Neuronal stem cell (in vitro differentiated cells): ENCODE measurements at places on chromosomes 2 and 18.

DNA sequence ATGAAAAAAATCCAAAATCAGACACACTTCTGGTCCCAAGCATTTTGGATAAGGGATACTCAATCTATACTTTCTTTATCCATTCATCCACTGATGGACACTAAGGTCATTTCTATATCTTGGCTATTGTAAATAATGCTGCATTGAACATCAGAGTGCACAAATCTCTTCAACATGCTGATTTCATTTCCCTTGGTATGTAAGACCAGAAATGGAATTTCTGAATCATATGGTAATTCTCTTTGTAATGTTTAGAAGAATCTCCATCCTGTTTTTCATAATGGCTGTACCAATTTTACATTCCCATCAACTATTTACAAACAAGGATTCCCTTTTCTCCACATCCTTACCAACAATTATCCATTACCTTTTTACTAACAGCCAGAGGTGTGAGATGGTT lies 33.7 kb upstream of the MCM6 start:
- DNase-seq: no peak

- DNase-seq: no peak
Observed at GRCh38 chr2:63738019-63738418, 103.7 kb upstream of the UGP2 start.

GRCh38 chr2:31937741-31938140 lies 73.1 kb downstream of the MEMO1 start:
- DNase-seq: no peak

DNA sequence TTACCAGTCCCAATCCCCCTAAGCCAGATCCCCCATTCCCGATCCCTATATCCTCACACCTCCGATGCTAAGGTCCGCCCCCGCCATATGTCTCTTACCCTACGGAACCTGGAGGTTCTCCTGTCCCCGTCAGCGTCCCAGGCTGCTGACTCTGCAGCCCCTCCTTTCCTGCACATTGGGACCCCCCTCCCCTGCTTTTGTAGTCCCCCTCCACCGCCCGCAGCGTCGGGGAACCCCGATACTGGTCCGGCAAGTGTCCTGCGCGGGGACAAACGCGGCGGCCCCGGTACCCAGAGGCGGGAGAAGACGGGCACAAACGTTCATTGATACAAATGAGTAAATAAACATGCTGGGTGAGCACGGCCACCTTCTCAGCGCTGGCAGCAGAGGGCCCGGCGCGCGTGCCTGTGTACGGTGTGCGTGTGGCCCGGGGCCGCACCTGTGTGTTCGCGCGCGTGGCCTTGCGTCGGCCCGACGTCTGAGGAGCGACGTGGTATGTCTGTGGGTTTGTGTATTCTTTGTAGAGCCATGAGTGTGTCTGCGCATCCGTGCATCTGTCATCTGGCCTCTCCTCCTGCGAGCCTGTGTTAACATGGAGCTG lies 2.0 kb upstream of the CYP26B1 start:
- DNase-seq: no peak

DNA sequence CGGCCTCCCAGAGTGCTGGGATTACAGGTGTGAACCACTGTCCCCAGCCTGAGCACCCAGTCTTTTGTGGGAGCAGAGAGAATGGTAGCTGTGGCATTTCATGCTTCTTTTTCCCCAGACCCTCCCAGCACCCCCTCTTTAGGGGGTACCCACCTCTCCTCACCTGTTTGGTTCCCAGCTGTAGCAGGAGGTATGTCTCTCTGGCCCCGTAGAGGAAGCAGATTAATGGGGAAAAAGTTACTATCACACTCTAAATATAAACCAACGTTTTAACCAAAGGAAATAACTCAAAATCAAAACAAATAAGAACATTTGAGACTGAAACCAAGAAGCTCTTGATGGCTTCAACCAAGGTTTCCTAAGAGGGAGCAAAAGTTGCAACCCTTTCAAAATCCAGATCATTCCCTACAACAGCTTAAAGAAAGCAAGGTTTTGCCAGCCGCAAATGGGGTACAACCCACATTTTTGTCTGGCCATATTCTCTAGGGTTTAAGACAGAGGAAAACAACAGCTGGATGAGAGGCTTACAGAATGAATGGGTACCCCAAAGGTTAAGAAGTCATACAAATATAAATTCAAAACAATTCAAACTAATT lies 8.0 kb downstream of the RNF125 start:
- DNase-seq: no peak

DNA sequence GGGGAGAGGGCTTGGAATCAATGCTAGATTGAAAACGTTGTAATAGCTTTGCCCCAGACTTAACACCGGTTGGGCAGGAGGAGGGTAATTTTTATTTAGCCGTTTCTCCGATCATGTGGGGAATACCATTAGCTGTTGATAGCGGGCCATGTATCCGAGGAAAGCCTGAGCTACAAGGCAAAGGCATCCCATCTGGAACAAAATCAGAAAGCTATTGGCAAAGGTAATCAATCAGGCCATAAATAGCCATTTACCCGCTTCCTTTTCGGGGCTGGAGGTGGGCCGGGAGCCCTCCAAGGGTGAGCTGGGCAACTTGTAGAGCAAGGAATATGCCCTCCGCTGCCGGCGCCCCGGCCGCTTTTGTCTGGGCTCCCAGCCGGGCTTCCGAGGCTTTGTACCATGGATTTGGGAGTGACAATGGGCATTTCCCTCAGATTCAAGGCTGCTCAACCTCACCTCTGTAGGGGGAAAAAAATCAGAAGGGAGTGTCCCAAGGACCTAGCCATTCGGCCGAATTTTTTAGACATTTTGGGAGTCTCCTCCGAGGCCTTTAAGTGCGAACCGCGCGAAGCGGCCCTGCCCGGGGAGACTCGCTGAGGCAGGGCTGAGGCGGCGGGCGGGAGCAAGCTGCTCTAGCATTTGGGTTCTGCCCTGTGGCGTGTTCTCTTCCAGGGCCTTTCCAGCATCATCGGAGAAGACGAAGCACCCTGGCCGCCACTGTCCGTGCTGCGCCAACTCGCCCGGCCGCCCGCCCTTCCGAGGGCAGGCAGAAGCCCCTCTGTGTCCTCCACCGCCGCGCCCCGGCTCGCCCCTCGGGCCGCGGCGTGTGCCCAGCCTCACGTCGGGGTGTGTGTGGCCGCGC lies 1.1 kb upstream of the HOXD9 start:
- no peak for DNase-seq

DNA sequence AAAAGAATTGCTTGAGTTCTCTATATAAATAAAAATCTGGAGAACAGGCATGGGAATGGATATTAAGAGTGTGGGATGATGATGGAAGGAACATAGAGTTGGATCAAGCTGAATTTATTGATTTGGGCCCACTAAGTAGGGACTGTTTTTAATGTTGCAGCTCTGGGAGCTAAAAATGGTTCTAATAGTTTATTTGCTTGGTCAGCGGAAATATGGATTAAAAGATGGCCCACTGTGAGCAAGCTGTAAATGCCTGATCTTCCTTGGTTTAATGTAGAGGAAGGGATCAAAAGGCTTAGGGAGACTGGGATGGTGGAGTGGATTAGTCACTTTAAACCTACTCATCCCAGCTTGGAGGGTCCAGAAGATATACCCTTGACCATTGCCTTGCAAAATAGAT lies 429.4 kb upstream of the NXPH2 start:
- no peak for DNase-seq

DNA sequence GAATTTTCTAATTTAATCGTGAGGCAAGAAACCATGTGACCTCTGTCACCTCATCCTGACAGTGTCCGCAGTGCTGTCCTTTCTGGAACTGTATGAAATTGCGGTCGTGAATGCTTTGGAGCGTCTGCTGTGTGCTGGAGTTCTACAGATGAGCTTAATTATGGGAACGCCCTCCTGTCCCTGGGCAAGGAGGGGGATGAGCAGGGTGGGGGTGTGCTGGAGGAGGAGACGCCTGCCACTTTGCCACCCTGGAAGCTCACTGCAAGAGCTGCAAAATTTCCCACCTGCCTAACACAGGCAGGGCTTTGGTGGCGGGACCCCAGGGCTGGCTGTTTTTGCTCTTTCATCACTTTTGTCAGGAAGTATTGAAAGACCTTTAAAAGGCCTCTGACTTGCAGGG lies 6.5 kb downstream of the LPIN1 start:
- no peak for DNase-seq

DNA sequence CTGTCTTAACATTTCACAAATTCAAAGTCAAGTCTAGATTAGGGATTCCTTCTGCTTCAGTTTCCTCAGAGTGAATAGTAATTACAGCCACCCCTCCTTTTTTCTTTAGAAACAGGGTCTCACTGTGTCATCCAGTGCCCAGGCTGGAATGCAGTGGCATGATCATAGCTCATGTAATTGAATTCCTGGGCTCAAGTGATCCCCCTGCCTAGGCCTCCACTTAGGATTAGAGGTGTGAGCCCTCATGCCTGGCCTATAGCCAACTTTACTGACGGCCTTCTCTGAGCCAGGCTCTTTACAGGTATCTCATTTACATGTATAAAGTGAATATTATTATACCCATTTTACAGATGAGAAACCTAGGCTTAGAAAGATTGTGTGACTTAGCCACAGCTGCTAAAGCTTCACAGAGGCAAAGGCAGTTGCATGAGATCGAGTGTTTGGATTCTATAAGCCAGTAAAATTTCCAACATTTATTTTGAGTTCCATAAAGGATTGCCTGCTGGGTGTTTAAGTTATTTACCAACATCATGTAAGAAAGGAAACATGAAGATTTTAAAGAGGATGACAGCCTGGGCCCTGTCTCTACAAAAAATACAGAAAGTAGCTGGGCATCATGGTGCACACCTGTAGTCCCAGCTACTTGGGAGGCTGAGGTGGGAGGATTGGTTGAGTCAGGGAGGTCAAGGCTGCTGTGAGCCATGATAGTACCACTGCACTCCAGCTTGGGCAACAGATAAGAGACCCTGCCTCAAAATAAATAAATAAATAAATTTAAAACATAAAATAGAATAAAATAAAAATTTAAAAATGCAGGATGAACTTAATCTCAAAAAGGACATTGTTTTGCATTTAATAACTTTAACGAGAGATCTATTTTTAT lies 1.8 kb downstream of the ENOSF1 start:
- no peak for DNase-seq

DNA sequence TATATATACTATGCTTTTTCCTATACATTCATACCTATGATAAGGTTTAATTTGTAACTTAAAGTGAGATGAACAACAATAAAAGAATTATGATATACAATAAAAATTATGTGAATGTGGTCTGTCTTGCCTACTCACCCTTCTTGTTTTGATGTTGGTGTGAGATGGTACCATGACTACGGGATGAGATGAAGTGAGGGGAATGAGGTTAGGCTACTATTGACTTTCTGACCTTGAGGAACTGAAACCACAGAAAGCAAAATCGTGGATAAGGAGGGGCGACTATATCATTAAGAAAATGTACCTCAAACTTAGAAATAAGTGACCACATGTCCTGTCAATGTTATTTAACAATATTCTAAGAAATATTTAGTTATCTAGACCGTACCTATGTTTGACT lies 103.9 kb upstream of the PPP1CB start:
- no peak for DNase-seq

DNA sequence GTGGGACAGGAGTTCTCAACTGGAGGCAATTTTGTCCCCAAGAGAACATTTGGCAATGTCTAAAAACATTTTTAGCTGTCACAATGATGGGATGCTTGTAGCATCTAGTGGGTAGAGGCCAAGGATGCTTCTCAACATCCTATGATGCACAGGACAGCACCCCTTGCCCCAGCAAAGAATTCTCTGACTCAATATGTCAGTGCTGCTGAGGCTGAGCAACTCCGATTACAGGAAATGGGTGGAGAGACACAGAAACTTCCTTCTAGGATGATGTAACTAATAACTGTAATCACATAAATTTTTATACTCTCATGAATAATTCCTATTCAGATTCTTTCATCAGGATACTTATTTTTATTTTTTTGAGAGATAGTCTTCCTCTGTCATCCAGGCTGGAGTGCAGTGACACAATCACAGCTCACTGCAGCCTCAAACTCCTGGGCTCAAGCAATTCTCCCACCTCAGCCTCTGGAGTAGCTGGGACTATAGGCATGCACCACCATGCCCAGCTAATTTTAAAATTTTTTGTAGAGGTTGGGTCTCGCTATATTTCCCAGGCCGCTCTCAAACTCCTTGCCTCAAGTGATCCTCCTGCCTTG lies 120.3 kb upstream of the ACAA2 start:
- no peak for DNase-seq

DNA sequence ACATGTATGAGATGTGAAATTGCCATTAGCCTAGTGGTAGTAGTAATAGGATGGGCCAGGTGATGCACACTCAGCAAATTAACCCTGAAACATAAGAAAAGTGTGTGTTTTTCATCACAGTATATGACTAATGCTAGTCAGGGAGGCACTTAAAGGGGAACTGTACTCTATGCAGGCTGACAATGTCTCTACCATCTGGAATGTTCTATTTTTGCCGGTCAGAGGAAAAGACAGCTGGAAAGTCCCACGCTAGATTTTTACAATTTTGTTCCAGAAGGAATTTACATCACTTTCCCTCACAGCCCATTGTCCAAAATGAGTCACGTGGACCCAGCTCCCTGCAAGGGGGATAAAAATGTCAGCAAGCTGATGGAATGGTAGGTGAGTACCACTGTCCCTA lies 746.3 kb upstream of the CHAC2 start:
- no peak for DNase-seq

- DNase-seq: no peak
Observed at GRCh38 chr2:20141056-20141762, 83.7 kb downstream of the SDC1 start.

DNA sequence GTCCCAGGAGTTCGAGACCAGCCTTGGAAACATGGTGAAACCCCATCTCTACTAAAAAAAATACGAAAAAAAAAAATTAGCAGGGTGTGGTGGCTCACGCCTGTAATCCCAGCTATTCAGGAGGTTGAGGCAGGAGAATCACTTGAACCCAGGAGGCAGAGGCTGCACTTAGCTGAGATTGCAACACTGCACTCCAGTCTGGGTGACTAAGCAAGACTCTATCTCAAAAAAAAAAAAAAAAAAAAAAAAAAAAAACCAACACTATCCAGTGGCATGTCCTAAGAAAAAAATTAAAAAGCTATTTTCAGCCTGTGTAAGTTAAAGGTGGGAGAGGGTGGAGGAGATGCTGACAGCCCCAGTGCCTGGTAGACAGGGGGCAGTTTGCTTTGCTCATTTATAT lies 32.2 kb upstream of the REL start:
- DNase-seq: no peak

DNA sequence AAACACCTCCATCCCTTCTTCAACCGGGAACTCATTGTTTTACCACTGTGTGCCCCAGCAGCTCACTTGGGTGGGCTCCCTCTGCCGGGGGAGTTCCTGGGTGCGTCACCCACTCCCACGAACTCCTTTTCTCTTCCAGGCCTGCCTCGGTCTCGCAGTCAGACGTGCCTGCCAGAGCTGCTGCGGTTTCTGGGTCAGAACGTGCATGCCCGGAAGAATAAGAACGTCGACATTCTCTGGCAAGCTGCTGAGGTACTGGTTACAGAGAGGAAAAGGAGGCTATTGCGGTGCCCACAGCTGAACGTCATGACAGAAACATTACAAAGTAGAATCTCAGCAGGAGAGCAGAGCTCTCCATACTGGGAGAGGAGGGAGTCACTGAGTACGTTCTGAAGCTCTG lies 35.6 kb downstream of the COA5 start:
- no peak for DNase-seq

- DNase-seq: no peak
Observed at GRCh38 chr2:157900203-157900602, 24.1 kb upstream of the ACVR1 start.
